GM18507 (cell line): ENCODE measurements at places on chromosomes 7 and 10.

GRCh38 chr10:33950206-33950605 lies 615.7 kb upstream of the NRP1 start:
- DNase-seq, result no peak

- DNase-seq, result no peak
Observed at GRCh38 chr7:116228241-116228640, 17.9 kb downstream of the TES start.

DNA sequence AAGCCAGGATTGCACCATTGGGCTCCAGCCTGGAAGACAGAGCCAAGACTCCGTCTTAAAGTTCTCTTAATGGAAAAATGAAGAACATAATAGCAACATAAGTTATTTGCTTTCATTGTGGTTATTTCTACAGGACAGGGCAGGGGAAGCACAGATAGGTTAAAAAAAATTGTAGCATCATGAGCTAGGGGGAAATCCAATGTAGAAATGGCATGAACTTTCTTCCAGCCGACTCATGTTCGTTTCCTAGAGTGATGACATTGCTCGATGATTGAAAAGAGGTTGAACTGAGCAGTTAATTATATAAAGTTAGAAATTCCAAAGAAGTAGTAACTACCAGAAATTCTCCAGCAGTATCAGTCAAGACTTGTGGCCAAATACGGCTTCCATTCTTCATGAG lies 64.9 kb downstream of the DAGLB start:
- DNase-seq, result no peak

GRCh38 chr7:150966002-150966401 lies 12.1 kb downstream of the KCNH2 start:
- no peak for DNase-seq

DNA sequence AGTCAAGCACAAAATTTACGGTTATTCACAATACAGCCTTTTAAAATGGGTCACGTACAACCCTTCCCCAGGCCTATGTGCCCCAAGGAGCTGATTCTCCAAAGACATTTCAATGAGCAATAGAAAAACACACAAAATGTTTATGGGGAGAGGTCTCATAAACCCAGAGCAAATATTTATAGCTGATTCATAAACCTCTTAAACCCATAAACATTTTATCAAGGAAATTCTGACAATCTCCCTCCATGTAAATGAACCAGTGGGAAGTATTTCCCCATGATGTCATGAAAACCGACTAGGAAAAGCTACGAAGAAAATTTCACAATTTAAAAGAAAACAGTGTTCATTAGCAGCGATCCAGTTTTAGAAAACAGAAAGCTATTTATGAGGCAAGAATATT lies 36.0 kb downstream of the SFMBT2 start:
- no peak for DNase-seq

- DNase-seq, result no peak
Observed at GRCh38 chr7:42947521-42947920, 15.3 kb downstream of the MRPL32 start.

DNA sequence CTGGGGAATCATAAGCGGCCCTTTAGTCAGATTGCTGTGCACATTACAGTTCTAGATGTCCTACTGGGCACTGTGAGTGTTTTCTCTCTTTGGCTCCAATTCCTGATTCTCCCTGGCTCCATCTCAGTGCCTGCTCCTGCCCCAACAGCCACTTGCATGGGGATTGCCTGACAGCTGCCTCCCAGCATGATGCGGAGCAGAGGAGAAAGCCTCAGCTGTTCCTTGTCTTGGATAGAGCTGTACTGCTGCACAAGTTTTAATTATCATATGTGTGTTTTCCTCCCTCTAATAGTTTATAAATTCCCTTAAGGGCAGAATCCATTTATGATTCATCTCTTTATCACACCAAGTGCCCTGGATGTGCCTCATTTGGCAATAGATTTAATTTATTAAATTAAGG lies 285.8 kb upstream of the COBL start:
- no peak for DNase-seq

DNA sequence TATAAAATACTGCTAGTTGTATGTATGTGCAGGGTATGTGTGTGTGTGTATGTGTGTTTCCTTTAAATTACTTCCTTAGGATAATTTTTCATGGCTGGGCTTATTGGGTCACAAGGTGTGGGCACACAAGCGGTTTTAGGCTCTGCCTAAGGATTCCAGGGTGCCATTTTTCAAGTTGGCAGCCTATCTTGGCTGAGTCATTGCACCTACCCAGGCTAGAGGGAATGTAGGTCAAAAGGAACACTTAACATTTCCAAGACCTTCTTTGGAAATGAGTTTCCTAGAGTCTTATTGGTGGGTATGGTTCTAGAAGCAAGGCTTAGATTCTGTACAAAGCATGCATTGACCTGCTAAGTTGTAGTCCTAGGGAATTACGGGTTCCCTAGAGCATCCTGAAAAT lies 642.1 kb downstream of the LRMDA start:
- DNase-seq, result no peak

- no peak for DNase-seq
Observed at GRCh38 chr7:42621543-42622219, 290.2 kb downstream of the C7orf25 start.

DNA sequence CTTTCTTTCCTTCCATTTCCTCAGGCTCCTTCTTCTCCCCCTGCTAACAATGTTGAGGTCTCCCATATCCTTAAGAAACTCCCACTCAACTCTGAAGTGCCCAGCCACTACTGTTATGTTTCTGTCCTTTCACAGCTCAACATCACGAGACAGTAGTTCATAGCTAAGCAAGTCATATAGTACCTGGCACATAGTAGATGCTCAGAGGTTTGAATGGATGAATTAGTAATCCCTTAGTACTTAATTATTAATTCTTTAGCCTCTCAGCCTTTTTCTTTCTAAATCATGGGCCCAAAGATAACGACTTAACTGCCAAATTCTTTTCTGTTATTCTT lies 22.6 kb downstream of the CSGALNACT2 start:
- no peak for DNase-seq

- no peak for DNase-seq
Observed at GRCh38 chr10:110274647-110275046, 30.1 kb downstream of the SMNDC1 start.

DNA sequence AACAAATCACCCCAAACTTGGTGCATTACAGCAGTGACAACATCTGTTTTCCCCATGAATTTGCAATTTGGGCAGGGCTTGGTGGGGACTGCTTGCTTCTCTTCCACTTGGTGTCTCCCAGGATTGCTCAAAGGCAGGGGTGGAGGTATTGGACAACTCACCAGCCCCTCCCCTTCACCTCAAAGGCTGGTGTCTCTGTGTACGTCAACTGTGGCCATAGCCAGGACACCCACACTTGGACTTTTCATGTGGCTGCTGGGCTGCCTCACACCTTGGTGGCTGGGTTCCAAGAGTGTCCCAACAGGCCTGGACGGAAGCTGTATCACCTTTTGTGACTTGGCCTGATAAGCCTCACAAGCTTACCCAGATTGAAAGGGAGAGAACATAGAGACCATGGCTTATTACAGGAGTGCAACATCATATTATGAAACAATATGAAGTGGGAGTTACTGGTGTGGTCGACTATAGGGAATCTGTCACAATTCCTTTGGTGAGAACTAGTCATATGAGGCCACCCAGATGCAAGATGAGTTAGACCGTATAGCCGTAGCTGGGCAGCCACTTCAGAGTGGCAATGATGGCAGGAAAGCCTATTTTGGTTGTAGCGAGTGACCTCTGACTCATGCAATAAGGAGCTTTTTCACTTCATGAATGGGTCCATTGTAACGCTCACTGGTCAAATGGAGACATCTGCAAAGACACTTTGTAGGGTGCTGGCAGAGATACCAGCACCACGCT lies 187.6 kb upstream of the ITGB1 start:
- DNase-seq, result no peak

- DNase-seq, result no peak
Observed at GRCh38 chr10:82934429-82934828, 1059.4 kb downstream of the NRG3 start.

GRCh38 chr10:94088926-94089381 lies 95.2 kb downstream of the PLCE1 start:
- no peak for DNase-seq

GRCh38 chr10:100338434-100339036 lies 8.5 kb upstream of the SCD start:
- DNase-seq, result no peak

DNA sequence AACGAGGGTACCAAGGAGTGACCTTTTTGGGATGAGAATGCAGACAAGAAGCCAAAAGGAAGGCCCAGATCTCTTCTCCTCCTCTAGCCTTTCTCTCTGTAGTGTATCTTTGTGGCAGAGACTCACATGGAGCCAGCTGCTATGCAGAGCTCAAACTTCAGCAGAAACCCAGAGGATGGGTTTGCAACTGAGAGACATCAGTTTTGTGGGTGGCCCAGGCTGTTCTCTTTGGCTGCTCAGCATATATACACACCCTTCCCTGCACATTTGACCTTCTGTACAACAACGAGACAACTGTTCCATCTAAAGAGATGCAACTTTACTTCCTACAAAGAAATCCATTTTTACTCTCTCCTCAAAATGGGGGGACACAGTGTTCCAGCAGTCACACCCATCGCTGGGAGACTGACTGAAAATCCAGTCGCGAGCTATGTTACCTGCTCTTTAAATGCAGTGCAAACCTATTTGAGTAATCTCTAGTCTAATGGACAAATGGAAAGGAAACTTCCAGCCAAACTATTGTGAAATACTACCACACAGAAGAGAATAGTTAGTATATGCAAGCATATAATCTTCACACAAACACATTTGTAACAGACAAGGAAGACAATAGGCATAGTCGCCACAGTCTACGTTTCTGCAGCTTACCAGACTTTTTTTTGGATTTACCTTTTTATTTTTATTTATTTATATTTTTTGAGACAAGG lies 51.2 kb downstream of the GTF2I start:
- DNase-seq, result no peak

DNA sequence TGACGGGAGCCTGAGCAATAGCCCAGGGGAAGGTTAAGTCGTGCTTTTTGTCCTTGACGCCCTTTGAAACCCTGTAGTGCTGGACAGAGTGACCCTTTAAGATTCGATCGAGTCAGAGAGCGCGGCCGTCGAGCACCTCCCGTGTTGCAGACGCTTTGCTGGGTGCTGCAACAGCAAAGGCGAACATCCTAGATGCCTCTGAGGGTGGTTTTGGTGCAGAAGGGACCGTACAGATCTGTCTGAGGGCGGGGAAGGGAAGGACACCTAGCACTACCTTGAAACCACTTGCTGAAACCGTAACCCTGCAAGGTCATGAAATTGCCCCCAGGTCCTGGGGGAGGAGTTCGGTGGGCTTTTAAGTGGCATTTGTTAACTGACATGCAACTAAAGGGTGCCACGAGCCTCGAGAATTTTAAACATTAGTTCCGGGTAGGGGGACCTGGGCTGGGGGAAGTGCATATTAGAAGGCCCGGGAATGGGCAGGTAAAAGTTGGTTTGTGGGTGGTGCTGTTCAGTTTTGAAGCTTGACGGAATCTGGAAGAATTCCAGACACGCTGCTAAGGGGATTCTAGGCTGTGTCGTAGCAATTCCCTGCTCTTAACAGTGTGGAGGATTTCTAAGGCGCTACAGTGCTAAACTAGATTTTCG lies 786 bp downstream of the ATP5F1C start:
- no peak for DNase-seq

GRCh38 chr10:132708441-132708840 lies 77.5 kb downstream of the NKX6-2 start:
- no peak for DNase-seq

DNA sequence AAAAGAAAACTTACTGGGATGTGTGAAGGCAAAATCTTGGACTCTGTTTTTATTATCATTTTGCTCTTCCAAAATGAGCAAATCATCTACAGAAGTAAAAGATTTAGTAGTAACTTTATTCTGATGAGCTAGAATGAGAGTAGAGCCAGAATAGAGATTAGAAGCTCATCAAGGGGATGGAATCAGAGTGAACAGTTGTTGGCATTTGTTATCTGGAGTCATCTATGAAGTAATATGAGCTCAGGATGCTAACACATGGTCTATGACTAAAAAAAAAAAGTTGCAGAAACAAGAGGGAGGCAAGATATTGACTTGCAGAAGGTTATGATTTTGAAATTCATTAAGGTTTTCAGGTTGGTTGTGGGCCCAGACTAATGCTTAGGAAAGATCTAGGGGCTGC lies 409.1 kb upstream of the ETV1 start:
- no peak for DNase-seq

- no peak for DNase-seq
Observed at GRCh38 chr10:22609719-22610465, 104.5 kb downstream of the PIP4K2A start.

DNA sequence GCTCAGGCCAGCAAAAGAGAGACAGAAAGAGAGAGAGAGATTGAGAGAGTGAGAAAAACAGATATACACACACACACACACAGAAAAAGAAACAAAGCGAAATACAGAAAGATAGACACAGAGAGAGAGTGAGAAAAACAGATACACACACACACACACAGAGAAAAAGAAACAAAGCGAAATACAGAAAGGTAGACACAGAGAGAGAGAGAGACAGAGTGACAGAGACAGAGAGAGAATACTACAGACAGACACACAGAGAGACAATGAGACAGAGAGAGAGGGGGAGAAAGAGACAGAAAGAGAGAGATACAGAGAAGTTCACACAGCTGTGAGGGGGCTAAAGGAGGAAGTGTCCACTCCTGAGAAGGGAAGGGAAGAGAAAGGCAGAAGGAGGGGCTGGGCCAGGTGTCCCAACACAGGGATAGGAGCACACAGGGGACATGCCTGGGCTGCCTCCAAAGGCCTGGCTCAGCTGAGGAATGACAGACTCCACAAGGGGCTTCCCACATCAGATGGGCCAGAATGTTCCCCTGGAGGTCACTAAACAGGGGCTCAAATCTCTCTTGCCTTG lies 4.3 kb downstream of the GCK start:
- DNase-seq, result no peak

GRCh38 chr10:5040010-5040673 lies 36.5 kb upstream of the AKR1C2 start:
- DNase-seq, result no peak

GRCh38 chr7:151632750-151633515 lies 113.2 kb upstream of the RHEB start:
- DNase-seq, result peak; percentile 17

DNA sequence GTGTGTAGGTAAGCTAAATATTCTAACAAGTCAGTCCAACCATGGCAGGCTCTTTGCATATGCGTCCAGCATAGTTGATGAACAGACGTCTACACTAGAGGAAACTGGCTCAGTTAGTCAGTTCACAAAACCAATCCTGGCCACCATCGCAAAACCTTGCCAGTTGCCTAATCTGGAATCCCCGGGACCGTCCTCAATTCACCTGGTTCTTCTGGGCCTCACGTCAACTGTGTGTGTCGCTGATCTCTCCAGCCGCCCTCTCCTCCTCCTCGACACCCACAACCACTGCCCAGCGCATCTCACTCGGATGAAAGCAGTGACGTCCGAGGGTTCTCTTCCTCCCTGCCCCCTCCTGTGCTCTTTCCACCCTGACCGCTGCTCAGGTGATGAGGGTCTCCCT lies 217.8 kb upstream of the SH2B2 start:
- DNase-seq, result no peak

DNA sequence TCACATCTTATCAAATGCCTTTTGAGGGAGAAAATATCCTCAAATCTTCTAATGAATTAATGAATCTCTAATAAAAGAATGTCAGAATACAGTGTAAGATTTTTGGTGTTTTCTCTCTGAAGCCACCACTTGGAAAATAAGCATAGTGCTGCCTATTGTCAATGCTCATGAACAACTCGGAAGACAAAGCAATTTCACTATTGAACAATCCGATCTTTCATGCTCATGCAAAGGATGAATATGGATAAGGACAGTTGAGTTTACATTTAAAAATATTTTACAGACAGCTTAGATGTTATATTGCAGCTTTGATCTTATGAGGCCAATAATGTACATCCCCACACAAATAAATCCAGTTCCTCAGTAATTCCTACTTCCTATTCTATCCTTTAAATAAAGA lies 40.6 kb downstream of the MAGI2 start:
- no peak for DNase-seq
